Gastroesophageal sphincter (tissue), 4 donors: ENCODE measurements at places on chromosomes 6 and 20. TPM values are rescaled to one million over a fixed set of nuclear protein-coding genes. Genes with fewer than 3 reads are reported as not detected.

ARFGEF3 gene
- total RNA-seq: 4.2 TPM

VWA7 gene
- total RNA-seq: 0.47 TPM

RAET1E gene
- total RNA-seq: not detected

HTR1B gene
- 2.6 TPM for total RNA-seq

DNA sequence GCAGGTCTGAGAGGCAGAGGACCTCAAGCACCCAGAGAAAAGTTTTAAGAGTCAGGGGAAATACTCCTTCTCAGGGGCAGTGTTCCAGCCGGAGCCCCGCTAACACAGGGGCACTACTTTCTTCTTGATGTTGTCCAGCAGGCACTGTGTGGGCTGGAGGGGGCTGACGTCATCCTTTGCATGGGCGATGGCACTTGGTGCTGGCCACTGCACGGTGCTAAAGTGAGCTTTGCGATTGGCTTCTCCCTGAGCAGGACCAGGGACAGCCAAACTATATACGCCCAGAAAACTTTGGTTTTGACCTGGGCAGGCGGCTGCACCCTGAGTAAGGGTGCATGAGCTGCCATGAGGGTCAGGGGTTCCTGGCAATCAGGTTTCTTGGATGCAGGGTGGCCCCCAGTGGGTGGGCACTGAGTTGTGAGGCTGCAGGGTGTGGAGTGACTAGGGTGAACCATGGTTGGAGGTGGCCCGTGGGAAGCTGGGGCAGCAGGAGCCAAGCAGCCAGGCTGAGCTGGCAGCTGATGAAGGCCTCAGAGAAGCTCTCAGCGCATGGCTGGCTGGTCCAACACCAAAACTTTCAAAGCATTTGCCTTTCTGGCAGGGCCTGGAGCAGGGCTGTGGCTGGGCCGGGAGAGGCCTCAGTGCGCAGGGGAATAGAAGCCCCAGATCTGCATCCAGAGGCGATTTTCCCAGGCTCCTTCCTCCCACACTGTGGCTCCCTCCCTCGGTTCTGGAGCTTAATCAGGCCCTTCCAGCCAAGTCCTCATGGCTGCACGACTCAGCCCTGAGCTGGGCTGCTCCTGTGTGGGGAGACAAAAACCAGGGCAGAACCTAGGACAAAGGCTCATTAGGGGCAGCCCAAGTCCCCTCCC lies 18.3 kb downstream of the MRPS18A start:
- peak; percentile 59 for ATAC-seq

- ATAC-seq: peak; percentile 68
Measured at GRCh38 chr6:159174263-159174969, 5.2 kb downstream of the FNDC1 start.

- no peak for ATAC-seq
Measured at GRCh38 chr6:41605649-41606048, 32.6 kb upstream of the MDFI start.

DNA sequence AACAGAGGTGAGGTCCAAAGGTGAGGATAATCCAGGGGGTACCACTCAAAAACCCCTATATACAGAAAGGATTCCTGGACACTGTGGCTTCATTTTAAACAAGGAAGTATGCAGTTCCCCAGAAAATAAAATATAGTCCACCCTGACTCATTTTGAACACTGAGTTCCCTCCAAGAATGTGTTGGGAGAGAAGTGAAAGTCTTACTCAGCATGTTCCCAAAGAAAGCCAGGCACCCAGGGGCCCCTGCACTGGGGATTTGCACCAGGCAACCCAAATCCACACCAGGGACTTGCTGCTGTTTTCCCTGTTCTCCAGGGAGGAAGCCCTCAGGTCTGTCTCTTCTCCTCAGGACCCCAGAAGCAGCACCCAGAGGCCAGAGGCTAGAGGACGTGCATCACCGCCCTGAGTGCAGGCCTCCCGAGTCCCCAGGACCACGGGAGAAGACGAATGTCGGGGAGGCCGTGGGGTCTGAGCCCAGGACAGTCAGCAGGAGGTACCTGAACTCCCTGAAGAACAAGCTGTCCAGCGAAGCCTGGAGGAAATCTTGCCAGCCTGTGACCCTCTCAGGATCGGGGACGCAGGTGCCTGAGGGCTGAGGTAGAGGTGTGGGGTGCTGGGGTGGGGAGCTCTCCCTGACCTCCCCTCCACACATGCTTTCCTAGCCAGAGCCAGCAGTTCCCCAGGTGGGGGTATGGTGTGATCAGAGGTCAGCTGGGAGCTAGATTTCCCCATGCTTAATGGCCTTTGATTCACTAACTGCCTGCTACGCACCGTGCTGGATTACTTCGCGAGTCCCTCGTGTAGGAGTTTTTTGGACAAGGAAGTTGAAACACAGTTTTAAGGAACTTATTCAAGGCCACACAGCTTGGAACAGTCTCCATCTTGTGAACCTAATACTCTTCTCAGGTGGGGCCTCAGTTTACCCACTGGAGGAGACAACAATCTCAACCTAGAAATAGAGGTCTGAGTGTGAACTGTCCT lies 3.3 kb downstream of the FGD2 start:
- peak; percentile 8 for ATAC-seq

GRCh38 chr20:38308047-38308438 lies 4.1 kb downstream of the BPI start:
- no peak for ATAC-seq

DNA sequence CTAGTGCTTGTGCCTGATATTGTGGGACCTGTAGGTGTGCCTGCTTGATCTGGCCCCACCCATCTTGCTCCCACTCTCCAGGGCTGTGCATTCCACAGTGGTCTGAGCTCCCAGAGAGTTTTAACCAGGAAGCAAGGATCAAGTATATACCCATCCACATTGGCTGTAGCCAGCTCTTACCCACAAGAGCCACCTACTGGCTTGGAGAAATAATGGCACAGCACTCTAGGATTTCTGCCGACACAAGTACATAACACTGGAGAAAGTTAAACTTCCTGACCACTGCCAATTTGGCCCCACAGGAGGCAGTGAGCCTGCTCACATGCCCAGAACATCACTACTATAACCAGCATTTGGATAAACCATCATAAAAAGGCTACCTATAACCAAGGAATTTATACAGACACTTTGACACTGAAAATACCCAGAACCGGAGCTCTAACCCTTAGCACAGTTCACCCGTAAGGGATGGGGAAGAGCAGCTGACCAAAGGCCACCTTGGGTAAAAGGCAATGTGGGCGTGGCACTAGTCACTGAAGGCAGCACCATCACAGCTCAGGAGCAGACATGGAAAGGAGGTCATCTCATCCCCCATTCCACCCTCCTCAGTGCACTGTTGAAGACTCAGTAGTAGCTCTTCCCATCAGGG lies 440.4 kb downstream of the BTBD3 start:
- ATAC-seq: no peak

GRCh38 chr6:19440531-19440930 lies 396.6 kb upstream of the ID4 start:
- no peak for ATAC-seq

GRCh38 chr20:50062006-50062838 lies 50.7 kb downstream of the UBE2V1 start:
- ATAC-seq: no peak
